ENCODE measurements at places on chromosomes 11 and 22. TPM values are rescaled to one million over a fixed set of nuclear protein-coding genes. Genes with fewer than 3 reads are reported as not detected.
A peak's percentile ranks its signal among the peaks of the same experiment; 100 is the strongest.

DNA sequence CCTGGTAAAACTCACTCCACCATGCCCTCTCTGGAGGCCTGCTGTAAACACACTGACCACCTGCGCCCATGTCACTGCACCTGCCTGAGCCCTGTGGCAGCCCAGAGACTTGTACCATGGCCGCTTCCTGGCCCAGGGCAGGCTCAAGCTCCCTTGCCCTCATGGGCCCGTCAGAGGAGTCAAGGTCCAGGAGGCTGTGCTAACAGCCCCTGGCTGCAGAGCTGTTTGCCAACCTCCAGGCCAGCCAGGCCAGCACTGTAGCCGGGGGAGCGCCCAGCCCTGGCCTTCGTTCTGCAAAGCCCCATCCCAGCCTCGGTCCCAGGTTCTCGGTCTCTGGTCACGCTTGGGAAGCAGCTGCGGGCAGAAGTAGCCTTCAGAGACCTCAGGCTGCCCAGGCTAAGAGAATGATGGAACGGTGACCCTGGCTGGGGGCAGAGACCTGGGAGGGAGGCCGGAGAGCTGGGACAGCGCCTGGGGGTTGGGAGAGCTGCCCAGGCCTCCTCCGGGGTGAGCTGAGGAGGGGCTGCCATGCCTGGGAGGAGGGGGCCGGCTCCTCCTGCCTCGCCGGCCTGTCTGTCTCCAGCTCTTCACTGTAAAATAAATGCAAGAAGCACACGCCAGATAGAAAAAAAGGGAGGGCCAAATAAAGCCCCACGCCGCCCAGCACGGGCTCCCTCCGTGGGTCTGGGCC is 11.9 kb upstream of the TCF20 start:
- DNase-seq: no peak

DNA sequence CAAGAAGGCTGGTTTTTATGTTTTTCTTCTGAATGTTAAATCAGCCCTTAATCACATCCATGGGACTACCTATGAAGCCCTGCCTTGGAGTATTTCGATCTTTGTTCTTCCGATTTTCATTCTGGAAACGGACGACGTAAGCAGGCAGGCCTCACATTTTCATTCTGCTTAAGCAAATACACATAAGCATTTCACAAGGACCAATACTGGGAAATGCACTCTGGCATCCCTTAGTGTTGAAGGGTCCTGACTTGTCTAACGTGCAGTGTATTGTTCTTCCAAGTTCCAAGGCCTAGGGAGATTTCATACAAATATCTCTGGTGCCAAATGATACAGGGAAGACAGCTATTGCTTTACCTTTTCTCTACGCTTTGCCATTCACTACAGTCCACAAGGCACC is 143.8 kb downstream of the LARGE1 start:
- no peak for DNase-seq

DNA sequence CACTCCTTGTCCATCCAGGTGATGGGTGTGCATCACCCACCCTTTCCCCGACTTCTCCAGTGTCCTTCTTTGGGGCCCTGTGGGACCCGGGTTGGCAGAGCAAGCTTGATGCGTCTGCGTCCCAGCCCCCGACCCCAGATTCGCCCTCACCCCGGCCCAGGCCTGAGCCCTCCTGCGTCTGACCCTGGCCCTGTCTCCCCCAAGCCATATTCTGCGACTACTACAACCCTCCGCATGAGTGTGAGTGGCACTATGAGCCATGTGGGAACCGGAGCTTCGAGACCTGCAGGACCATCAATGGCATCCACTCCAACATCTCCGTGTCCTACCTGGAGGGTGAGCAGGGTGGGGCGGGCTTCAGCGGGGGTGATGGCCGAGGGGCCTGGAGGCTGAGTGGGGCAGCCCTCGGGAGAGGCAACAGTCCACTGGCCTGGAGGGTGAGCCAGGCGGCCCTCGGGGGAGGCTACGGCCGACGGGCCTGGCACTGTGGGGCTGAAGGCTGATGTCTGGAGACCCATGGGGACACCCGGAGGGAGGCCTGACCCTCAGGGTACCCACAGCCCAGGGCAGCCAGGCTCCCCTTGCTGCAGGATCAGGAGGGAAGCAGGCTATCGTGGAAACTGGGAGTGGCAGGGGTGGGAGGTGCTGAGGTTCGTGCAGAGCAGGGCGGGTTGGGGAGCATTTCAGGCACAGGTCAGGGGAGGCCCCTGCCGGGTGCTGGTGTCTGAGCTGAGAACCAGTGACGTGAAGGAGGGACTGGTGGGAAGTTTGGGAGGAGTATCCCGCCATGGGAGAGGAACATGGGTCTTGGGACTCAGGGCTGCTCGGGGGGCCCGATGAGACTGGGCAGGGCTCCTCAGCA is 15.3 kb downstream of the MUC2 start:
- peak; percentile 29 for DNase-seq

DNA sequence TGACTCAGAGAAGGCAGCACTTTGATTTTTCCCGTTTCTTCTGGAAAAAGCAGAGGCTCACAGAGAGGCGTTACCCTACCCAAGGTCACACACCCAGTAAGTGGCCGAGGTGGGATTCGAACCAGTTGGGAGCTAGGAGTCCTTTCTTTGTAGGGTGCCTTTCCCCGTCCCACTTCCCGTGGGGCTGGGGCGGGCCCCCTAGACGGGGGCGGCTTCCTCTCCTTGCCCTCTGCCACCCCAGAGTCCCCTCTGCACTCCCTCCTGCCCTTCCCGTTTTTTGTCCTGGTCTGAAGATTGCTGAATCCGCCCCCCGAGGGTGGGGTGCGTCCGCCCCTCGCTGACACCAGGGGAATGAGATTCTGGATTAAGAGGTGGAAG is 747 bp downstream of the TPCN2 start:
- peak; percentile 69 for DNase-seq

GRCh38 chr11:12818333-12819015 is 144.3 kb downstream of the TEAD1 start:
- no peak for DNase-seq

DNA sequence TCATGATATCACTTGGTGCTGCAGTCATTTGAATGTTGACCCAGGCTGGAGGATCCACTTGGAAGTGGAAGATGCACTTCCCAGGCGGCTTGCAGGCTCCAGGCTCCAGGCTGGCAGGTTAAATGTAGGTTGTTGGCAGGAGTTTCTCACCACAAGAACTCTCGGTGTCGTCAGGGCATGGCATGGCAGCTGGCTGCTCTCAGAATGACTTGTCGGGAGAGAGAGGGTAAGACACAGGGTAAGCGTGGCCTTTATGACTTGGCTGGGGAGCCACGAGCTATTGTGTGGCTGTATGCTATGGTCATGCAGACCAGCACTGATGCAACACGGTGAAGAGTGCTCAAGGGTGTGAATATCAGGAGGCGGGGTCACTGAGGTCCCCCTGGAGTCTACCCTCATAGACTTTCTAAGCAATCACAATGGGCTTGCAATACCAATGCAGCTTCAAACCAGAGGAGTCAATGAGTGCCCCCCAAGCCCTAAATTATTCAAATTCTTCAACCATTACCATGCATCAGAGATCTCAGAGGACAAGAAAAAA is 1027.7 kb downstream of the OPCML start:
- no peak for DNase-seq

DNA sequence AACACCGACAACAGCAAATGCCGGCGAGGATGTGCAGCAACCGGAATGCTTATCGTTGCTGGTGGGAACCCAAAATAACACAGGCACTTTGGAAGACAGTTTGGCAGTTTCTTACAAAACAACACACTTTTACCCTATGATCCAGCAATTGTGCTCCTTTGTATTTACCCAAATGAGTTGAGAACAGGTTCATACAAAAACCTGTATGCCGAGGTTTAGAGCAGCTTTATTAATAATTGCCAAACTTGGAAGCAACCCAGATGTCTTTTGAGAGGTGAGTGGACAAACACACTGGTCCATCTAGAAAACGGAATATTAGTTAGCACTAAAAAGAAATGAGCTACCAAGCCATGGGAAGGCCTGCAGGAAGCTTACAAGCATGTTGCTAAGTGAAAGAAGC is 118.9 kb downstream of the CTTN start:
- DNase-seq: peak; percentile 3

GRCh38 chr22:19396934-19397733 is 34.4 kb downstream of the HIRA start:
- no peak for DNase-seq

DNA sequence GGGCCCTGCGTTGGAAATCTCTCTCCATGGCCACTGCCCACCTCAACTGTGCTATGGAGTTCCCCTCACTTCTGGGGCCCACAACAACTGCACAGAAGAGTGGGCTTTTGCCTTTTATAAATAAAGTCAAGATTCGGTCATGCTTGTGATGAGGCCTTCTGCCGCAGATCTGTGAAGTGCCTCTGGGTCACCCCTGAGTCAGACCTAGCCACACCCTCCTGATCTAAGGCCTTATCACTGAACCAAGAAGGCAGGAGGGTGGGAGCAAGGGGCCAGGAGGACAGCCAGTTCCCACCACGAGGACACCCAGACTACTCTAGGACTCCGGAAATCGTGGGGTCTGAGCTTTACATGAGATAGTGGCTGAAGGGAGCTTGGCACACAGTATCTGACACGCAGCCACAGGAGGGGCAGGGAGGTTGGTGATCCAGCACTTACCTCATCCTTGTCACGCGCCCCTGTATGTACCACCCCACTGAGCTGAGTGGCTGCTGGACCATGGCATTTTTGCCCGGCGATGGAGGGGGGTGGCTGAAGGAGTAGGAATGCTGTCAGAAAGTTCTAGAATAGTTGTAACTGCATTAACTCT is 115.7 kb downstream of the ABTB2 start:
- peak; percentile 48 for DNase-seq

- DNase-seq: no peak
These were observed 272.2 kb downstream of the TENM4 start for GRCh38 chr11:79168530-79169110.

DNA sequence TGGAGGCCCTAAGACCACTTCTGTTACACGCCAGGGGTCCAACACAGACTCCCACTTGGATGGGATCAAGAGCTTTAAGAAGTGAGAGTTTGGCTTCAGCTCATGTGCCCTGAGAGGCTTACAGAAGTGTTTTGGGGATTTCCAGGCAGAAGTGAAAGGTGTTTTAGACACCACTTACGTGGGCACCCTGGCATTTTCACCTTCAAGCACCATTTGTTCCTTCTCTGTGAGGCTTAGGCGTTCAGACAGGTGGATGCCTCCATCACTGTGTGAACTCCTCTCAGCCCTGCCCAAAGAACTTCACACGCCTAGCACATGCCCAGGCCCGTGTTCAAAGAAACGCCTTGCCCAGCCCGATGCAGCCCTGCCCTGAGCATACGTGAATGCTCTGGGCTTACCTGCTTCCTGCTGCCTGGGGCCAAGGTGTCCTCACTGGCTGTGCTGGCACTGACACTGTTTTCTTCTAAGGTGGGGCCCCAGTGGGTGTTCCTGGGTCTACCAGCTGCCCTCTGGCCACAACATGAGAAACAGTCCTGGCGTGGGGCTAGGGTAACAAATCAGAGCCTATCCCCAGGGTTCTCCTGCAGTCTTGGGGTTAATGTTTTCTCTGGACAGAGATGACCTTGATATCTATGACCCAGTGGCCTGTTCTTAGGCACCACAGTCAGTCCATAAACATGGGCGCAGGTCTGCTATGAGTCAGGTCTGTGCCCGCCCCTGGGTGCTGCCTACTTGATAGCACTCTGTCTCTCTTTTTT is 34.0 kb downstream of the AMPD3 start:
- DNase-seq: no peak

The SPON1 gene
- 12.6 TPM for polyA plus RNA-seq

The RIBC2 gene
- 0.16 TPM for polyA plus RNA-seq

The APOA5 gene
- polyA plus RNA-seq: not detected

The OR56B1 gene
- not detected for polyA plus RNA-seq

The CEP126 gene
- 3.1 TPM for polyA plus RNA-seq

The LRRC56 gene
- polyA plus RNA-seq: 0.48 TPM

The RCOR2 gene
- 3.2 TPM for polyA plus RNA-seq

The PTPRJ gene
- 1.8 TPM for polyA plus RNA-seq

The PARVG gene
- 4.3 TPM for polyA plus RNA-seq
